ENCODE measurements at places on chromosomes 12 and 14. TPM values are rescaled to one million over a fixed set of nuclear protein-coding genes. Genes with fewer than 3 reads are reported as not detected.

GRCh38 chr12:12007001-12007712 is 63.6 kb upstream of the BCL2L14 start:
- no peaks in the 10 kb centered on the region for H3K27me3 ChIP-seq
- H3K27ac ChIP-seq, result no peak overlapping the region
- no peaks in the 10 kb centered on the region for H3K36me3 ChIP-seq

GRCh38 chr12:52590021-52590420 is 11.2 kb downstream of the KRT72 start:
- H3K27ac ChIP-seq, result no peak overlapping the region
- H3K4me3 ChIP-seq, result no peak overlapping the region
- no peaks in the 10 kb centered on the region for H3K4me1 ChIP-seq
- DNase-seq, result no peak

GRCh38 chr14:100062590-100062989 is 2.6 kb upstream of the EVL start:
- H3K4me3 ChIP-seq, result no peak overlapping the region
- no peak for DNase-seq
- H3K36me3 ChIP-seq, result no peaks in the 10 kb centered on the region

- no peaks in the 10 kb centered on the region for H3K36me3 ChIP-seq
- peaks cover 89% of the 10 kb centered on the region for H3K4me1 ChIP-seq
- DNase-seq, result no peak
- peak overlapping the region; percentile 97 for H3K27ac ChIP-seq
Observed at GRCh38 chr14:96580566-96580965, 78.4 kb downstream of the PAPOLA start.

- H3K4me1 ChIP-seq, result no peaks in the 10 kb centered on the region
- H3K27ac ChIP-seq, result no peak overlapping the region
- DNase-seq, result no peak
- no peak overlapping the region for H3K4me3 ChIP-seq
Observed at GRCh38 chr12:43291516-43291915, 260.5 kb downstream of the ADAMTS20 start.

The KRR1 gene
- total RNA-seq, result 63.8 TPM

The ASPG gene
- total RNA-seq, result not detected

The CCDC196 gene
- not detected for total RNA-seq

The LRFN5 gene
- total RNA-seq, result not detected

The RTN1 gene
- total RNA-seq, result 0.32 TPM
